ENCODE measurements at places on chromosomes 16 and 17. TPM values are rescaled to one million over a fixed set of nuclear protein-coding genes. Genes with fewer than 3 reads are reported as not detected.

The TBC1D3I gene
- total RNA-seq = 0.60 TPM

The PRAC1 gene
- not detected for total RNA-seq

The KRT15 gene
- total RNA-seq = not detected

The CRYBA1 gene
- not detected for total RNA-seq

The FBXW10B gene
- total RNA-seq = 1.1 TPM

The PRR15L gene
- total RNA-seq = not detected

The CDT1 gene
- total RNA-seq = 11.7 TPM

The HBQ1 gene
- not detected for total RNA-seq

The CIBAR2 gene
- not detected for total RNA-seq

The ITGA2B gene
- 2.0 TPM for total RNA-seq

The CNTNAP1 gene
- 43.6 TPM for total RNA-seq

The SCPEP1 gene
- total RNA-seq = 50.8 TPM

GRCh38 chr16:3171855-3172593 is 16.0 kb upstream of the OR1F1 start:
- no peak overlapping the region for H3K4me3 ChIP-seq
- peaks cover 14% of the 10 kb centered on the region for H3K4me1 ChIP-seq
- H3K27ac ChIP-seq = no peak overlapping the region
- H3K36me3 ChIP-seq = no peaks in the 10 kb centered on the region

GRCh38 chr16:23504453-23505179 is 5.7 kb downstream of the GGA2 start:
- no peak for DNase-seq
- H3K36me3 ChIP-seq = no peaks in the 10 kb centered on the region
- H3K27ac ChIP-seq = peak overlapping the region; percentile 97
- H3K4me1 ChIP-seq = peaks cover 50% of the 10 kb centered on the region
- no peaks in the 10 kb centered on the region for H3K27me3 ChIP-seq
- H3K4me3 ChIP-seq = peak overlapping the region; percentile 22

DNA sequence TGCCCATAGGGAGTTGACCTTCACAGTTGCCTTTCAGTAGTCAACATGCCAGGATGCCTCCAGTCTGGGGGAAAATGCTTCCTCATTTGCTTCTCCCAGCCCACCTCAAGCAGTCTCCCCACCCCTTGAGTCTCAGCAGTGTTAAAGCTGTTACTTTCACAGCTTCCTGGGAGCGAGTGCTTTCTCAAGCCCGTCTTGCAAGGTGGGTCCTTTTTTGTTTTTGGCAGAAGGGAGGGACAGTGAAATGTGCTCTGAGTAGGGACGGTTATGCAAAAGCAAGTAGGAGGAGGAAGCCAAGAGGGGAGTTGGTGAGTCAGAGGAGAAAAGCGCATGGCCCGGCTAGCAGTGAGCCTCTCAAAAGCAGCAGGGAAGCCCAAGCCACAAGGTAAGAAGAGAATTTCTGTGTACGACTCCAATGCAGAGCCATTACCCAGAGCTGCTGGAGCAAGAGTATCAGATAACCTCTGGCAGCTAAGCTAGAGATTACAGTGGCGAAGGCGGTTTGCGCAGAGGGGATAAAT is at the start of gene CHST4:
TSS of gene CHST4 (plus strand) at position 316 of the 521 bp plus-strand sequence. CDS start 10,252 bp downstream, outside the sequence.
- H3K4me3 ChIP-seq = no peak within 1 kb of the TSS
- peaks cover 12% of the 10 kb centered on the region for H3K4me1 ChIP-seq
- no peak within 1 kb of the TSS for H3K27ac ChIP-seq
- H3K36me3 ChIP-seq = no peaks in the 10 kb centered on the region

DNA sequence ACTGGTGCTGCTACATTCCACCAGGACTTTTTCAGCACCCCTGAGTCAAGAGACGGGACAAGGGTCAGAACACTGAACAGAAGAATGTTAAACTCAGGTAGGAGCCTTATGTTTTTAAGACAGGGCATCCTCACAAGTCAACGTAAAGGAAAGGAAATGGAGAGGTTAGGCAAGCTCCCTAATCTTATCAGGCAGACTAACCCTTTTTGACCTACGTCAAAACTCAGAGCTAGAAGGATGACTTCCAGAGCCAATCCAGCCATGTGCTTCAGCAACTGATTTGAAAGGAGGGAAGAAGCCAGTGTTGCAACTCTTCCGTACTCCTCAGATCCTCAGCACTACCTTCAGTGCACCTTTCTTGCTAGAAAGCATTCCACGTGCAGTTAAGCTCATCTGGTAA is 46.8 kb downstream of the REXO5 start:
- peak overlapping the region; percentile 79 for H3K27ac ChIP-seq
- no peak for DNase-seq
- H3K4me3 ChIP-seq = no peak overlapping the region
- peaks cover 62% of the 10 kb centered on the region for H3K4me1 ChIP-seq

DNA sequence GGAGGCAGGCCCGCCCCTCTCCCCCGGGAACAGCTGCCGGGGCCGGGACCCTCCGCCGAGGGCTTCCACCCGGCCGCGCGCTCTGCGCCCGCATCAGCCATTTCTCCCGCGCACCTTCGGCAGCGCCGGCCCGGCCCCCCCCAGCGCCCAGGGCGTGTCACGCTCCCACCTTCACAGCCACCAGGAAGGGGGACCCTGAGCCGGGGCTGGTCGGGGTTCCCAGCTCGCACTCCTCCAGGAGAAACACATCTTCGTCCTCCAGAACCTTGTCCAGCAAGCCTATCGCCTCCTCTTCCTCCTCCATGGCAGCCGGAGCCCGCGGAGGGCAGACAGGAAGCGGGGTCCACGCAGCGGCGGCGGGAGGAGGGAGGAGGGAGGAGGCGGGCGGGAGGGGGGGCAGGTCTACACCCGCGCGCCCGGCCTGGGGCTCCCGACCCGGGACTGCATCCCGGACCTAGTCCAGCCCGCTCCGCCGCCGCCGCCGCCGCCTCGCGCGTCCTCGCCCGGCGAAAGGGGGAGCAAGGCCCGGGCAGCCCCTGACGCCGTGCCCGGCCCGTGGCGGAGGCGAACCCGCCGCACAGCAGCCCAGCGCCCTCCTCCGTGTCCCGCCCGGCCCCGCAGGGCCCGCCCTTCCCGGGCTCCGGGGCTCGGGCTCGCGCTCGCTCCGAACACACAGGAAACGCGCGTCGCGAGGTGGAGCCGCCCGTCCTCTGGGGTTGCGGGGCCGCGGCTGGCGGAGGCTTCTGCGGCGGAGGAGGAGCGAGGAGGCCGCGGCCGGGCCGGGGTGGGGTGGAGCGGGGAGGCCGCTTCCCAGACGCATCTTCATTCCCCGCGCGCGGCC is 70.8 kb downstream of the ABR start:
- no peak for DNase-seq
- H3K4me1 ChIP-seq = peaks cover 59% of the 10 kb centered on the region
- H3K4me3 ChIP-seq = peak overlapping the region; percentile 81
- no peaks in the 10 kb centered on the region for H3K27me3 ChIP-seq
- H3K36me3 ChIP-seq = no peaks in the 10 kb centered on the region

GRCh38 chr17:11094331-11094730 is 146.7 kb upstream of the SHISA6 start:
- H3K4me3 ChIP-seq = no peak overlapping the region
- no peaks in the 10 kb centered on the region for H3K27me3 ChIP-seq
- no peak overlapping the region for H3K27ac ChIP-seq
- no peak for DNase-seq
- H3K36me3 ChIP-seq = no peaks in the 10 kb centered on the region

DNA sequence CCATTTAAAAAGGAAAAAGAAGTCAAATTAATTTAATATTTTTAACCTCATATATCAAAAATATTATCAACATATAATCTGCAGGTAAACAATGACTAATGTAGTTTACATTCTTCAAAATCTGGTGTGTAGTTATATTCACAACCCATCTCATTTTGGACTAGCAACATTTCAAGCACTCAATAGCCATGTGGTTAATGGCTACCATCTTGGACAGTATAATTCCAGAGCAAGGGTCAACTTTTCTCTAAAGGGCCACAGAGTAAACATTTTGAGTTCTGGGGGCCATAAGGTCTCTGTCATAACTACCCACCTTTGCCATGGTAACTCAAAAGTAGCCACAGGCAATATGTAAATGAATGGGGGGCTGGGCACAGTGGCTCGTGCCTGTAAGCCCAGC is 153.9 kb downstream of the PARN start:
- H3K27me3 ChIP-seq = no peaks in the 10 kb centered on the region
- peaks cover 7% of the 10 kb centered on the region for H3K4me1 ChIP-seq
- H3K36me3 ChIP-seq = peaks cover 16% of the 10 kb centered on the region
- no peak overlapping the region for H3K27ac ChIP-seq

- peak overlapping the region; percentile 83 for H3K4me3 ChIP-seq
- H3K36me3 ChIP-seq = peaks cover 10% of the 10 kb centered on the region
- H3K27me3 ChIP-seq = no peaks in the 10 kb centered on the region
- DNase-seq = no peak
- H3K27ac ChIP-seq = peak overlapping the region; percentile 96
- H3K4me1 ChIP-seq = peaks cover 45% of the 10 kb centered on the region
Observed at GRCh38 chr16:29806641-29807425, 504 bp downstream of the MAZ start.

GRCh38 chr16:69451166-69451565 is 26.7 kb downstream of the CYB5B start:
- no peaks in the 10 kb centered on the region for H3K27me3 ChIP-seq
- no peak overlapping the region for H3K4me3 ChIP-seq
- no peak overlapping the region for H3K27ac ChIP-seq
- H3K36me3 ChIP-seq = peaks cover 9% of the 10 kb centered on the region

DNA sequence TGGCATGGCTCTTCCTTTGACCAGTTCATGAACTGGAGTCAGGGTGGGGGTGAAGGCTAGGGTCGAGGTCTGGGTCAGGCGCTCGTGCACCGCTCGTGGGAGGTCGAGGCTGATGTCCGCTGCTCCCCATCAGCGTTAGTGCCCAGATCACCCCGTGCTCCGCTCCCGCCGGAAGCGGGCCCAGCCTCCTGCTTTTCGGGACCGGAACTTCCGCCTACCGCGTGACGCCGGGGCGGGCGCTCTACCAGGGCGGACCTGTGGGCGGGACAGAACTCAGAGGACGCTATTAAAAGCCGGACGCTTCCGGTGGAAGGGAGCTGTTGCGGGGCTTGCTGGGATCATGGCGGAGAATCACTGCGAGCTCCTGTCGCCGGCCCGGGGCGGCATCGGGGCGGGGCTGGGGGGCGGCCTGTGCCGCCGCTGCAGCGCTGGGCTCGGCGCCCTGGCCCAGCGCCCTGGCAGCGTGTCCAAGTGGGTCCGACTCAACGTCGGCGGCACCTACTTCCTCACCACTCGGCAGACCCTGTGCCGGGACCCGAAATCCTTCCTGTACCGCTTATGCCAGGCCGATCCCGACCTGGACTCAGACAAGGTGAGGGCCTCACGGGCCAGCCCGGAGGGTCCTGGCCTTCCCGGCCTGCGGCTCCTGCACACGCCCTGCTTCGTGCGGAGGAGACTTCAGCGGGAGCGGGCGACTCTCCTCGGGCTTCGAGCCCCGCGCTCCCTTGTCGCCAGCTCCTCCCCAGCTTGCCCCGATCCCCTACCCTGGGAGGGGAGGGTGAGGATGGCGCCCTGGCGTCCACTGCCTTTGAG is at the start of gene KCTD5:
TSS of gene KCTD5 (plus strand) at position 315 of the 813 bp plus-strand sequence. CDS start at position 341, 26 bp downstream.
- H3K4me1 ChIP-seq = peaks cover 14% of the 10 kb centered on the region
- H3K27ac ChIP-seq = peak within 1 kb of the TSS; percentile 94
- DNase-seq = peak; percentile 98
- peak within 1 kb of the TSS; percentile 93 for H3K4me3 ChIP-seq

DNA sequence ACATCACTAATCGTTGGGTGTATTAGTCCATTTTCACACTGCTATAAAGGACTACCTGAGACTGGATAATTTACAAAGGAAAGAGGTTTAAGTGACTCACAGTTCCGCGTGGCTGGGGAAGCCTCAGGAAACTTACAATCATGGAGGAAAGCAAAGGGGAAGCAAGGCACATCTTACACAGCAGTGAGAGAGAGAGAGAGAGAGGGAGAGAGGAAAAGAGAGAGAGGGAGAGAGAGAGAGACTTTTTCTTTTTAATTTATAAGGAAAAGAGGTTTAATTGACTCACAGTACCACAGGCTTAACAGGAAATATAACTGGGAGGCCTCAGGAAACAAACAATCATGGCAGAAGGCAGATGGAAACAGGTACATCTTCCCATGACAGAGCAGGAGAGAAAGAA is 41.7 kb downstream of the CNGB1 start:
- H3K27ac ChIP-seq = no peak overlapping the region
- H3K27me3 ChIP-seq = peaks cover 5% of the 10 kb centered on the region
- peaks cover 3% of the 10 kb centered on the region for H3K4me1 ChIP-seq
- no peak overlapping the region for H3K4me3 ChIP-seq

DNA sequence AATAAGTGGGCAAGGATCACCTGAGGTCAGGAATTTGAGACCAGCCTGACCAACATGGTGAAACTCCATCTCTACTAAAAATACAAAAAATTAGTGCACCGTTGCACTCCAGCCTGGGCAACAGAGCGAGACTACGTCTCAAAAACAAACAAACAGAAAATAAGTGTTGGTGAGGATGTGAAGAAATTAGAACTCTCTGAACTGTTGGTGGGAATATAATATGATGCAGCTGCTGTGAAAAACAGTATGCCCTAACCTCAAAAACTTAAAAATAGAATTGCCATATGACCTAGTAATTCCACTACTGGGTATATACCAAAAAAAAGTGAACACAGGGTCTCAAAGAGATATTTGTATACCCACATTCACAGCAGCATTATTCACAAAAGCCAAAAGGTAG is 26.1 kb downstream of the GLG1 start:
- H3K4me1 ChIP-seq = peaks cover 60% of the 10 kb centered on the region
- H3K36me3 ChIP-seq = no peaks in the 10 kb centered on the region

GRCh38 chr17:33888455-33888854 is 366.6 kb upstream of the CCL2 start:
- no peak overlapping the region for H3K27ac ChIP-seq
- H3K27me3 ChIP-seq = no peaks in the 10 kb centered on the region
- no peaks in the 10 kb centered on the region for H3K4me1 ChIP-seq
- no peak for DNase-seq
- H3K36me3 ChIP-seq = no peaks in the 10 kb centered on the region
- H3K4me3 ChIP-seq = no peak overlapping the region

DNA sequence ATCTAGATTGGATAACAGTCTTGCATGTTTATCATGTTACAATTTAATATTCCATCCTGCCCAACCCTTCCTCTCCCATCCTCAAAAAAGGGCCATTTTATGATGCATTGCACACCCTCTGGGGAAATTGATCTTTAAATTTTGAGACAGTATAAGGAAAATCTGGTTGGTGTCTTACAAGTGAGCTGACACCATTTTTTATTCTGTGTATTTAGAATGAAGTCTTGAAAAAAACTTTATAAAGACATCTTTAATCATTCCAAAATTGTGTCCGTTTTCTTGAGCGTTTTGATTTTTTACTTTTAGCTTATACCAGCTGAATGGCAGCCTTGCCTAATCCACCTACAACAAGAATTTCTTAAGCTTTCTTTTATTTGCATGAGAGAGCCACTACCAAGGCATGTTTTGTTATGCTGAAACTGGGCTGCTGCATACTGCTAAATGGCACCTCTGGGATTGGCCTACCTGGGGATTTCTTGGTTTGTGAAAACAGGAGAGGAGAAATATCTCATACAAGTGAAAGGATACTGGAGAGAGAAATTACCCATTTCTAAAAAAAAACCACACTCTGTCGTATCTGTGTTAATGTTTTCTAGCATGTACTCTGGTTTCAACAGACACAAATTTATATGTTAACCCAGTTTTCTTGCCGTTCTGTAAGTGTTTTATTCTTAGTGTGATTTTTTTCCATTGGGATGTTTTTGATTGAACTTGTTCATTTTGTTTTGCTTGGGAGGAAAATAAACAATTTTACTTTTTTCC is 52.2 kb downstream of the TUBD1 start:
- DNase-seq = no peak
- peaks cover 47% of the 10 kb centered on the region for H3K4me1 ChIP-seq
- H3K27ac ChIP-seq = peak overlapping the region; percentile 99
- H3K4me3 ChIP-seq = peak overlapping the region; percentile 98
- H3K27me3 ChIP-seq = no peaks in the 10 kb centered on the region

All from chondrocyte (in vitro differentiated cells).